ENCODE measurements at places on chromosomes 16 and 17. TPM values are rescaled to one million over a fixed set of nuclear protein-coding genes. Genes with fewer than 3 reads are reported as not detected.
A peak's percentile ranks its signal among the peaks of the same experiment; 100 is the strongest.

- DNase-seq, result peak; percentile 46
Measured at GRCh38 chr16:12340151-12340733, 363.7 kb downstream of the SNX29 start.

FOXO3B gene
- total RNA-seq, result 2.0 TPM

RAB37 gene
- 7.0 TPM for total RNA-seq

HOXB7 gene
- total RNA-seq, result 0.36 TPM

GRCh38 chr16:80350061-80350460 is 190.7 kb upstream of the DYNLRB2 start:
- no peak for DNase-seq

DNA sequence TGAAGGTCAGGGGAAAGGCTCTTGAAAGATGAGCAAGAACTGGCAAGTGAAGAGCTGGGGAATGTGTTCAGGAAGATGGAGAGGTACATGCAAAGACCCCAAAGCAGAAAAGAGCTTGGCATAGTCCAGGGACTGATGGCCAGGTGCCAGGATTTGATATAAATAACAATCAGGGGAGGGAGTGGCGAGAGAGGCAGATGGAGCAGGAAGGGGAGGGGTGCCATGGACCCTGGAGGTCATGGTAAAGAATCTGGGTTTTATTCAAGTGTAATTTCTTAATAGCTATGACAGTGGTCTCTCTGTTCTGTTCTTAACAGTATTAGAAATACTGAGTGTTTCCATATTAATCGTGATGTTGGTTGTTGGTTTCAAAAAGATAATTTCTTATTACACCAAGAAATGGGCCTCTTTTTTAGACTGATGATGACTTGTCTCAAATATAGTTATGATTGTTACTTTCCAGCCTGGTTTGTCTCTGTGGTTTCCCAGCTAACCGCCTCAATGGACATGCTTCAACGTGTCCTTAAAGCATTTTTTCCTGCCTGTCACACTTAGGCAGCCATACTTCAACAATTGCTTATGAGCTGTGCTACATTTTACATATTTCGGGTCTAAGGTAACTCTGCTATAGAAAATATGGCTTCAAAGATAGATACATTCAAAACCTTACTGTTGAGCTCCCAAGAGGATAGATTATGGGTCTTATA is 49.4 kb downstream of the MYH10 start:
- DNase-seq, result peak; percentile 36

DNA sequence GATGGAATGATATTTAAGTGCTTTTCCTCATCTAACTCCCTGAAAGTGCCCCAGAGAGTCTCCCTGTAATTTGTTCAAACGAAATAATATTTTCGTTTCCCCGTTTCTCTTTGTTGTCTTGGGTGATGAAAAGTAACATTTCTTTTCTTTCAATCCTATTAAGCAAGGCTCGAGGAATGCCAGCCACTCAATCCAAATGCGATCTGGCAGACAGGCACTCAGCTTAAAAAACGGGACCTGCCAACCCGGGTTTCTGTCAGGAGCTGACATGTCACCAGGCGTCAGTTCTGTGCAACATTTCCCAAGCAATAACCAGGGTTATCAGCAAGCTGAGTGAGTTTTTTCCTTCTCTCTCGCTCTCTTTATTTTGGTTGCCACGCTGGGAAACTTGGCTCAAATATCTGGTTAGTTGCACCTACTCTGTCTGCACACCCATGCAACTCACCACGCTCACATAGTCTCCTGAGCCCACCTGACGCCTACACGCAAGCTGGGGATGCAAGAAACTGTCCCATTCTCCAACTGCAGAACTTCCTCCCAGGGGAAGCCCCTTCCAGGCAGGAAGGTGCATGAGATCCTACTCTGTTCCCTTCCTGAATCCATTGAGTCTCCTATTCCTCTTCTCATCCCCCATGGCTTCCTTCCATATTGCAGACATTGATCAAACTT is 208.2 kb downstream of the C16orf78 start:
- DNase-seq, result no peak

CDH13 gene
- total RNA-seq, result not detected

CENPT gene
- total RNA-seq, result 39.2 TPM

GRCh38 chr17:77120868-77121267 is 19.9 kb upstream of the SEC14L1 start:
- no peak for DNase-seq

IRX6 gene
- not detected for total RNA-seq

GRCh38 chr16:67834242-67834614 is 7.9 kb upstream of the THAP11 start:
- no peak for DNase-seq

RPRML gene
- not detected for total RNA-seq

ITGAX gene
- total RNA-seq, result 32.9 TPM

GRCh38 chr17:80909635-80910034 is 82.0 kb upstream of the CHMP6 start:
- no peak for DNase-seq

DNA sequence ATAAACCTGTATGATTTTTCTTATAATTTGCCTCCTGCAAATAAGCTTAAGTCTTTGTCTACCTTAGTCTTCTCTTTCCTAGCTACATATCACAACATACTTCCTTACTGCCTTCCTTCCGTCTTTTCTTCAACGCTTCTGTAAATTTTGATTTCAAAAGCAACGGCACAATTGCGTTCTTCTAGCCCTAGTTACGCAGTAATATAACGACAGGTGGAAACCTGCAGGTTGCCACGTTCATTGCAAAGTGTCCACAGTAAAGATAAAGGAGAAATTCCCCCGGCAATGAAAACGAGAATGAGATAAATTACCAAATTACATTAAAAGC is 546 bp upstream of the PSMD7 start:
- no peak for DNase-seq

C17orf113 gene
- total RNA-seq, result 0.26 TPM

DNA sequence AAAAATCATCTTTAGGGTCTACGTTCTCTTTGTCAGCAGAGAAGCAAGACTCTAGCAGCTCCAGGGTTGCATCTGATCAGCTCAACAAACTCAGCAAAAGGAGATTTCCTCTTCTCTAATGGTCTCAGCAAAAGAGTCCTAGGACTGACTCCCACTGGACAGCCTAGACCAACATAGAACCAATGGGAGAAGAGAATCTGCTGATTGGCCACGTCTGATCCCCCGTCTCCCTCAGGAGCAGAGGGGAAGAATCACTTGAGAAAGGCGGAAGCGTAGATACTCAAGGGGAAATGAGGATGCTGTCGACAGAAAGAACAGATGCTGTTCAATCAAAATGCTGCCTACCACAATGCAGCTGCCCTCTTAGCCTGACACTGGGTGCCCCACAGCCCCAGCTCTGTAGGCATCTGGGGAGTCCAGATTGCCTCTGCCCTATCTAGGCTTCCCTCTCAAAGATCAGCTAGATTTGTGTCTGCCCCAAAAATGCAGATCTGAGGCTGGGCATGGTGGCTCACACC is 31.5 kb upstream of the EMP2 start:
- DNase-seq, result no peak

DNA sequence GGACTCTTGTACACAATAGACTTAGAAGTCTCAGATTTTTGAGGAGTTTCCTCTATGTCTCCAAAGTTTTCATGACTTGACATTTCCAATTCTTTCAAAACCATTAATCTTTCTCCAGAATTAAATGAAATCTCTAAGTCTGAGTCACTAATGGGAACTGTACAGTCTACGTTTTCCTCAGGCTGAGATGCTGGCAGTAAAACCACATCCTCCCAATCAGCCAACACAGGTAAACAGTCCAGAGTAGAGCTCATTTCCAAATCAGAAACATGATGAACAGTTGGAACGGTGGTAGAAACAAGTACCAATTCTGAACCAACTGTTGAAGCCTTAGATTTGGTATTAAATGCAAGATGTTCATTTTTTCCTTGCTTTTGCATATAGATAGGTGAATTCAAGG is 7.9 kb downstream of the ERI2 start:
- no peak for DNase-seq

LPO gene
- not detected for total RNA-seq

- no peak for DNase-seq
Measured at GRCh38 chr16:85335584-85336491, 223.6 kb upstream of the CIBAR2 start.

KIF18B gene
- 36.2 TPM for total RNA-seq

GRCh38 chr16:5615868-5616642 is 518.5 kb upstream of the EEF2KMT start:
- DNase-seq, result peak; percentile 36

KRT10 gene
- total RNA-seq, result 28.4 TPM

SULT1A2 gene
- 0.24 TPM for total RNA-seq

TMEM132E gene
- not detected for total RNA-seq

DNA sequence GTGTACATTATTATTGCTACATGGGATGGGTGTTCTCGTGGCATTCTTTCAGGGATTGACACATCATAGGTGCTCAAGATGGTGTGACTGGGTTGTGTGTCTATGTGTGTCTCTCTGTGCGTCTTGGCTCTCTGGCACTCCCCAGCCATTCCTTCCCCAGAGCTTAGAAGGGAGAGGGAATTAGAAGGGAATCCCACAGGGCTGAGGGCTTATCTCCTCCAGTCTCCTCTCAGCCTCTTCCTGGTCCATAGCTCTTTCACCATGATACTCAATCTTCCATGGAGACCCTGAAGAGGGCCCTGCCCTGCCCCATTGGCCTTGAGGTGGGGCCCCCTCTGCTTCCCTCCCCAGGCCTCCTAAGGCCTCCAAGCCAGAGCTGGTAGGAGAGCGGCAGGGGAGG is 52.0 kb downstream of the MRM1 start:
- no peak for DNase-seq

- peak; percentile 78 for DNase-seq
Measured at GRCh38 chr16:15434425-15435215, at the start of gene BMERB1. BMERB1 (plus strand) TSS chr16:15434588; CDS start chr16:15434654, 66 bp downstream.

GRCh38 chr16:22189473-22190080 is 16.5 kb upstream of the EEF2K start:
- DNase-seq, result peak; percentile 49

BRICD5 gene
- 5.7 TPM for total RNA-seq

DNA sequence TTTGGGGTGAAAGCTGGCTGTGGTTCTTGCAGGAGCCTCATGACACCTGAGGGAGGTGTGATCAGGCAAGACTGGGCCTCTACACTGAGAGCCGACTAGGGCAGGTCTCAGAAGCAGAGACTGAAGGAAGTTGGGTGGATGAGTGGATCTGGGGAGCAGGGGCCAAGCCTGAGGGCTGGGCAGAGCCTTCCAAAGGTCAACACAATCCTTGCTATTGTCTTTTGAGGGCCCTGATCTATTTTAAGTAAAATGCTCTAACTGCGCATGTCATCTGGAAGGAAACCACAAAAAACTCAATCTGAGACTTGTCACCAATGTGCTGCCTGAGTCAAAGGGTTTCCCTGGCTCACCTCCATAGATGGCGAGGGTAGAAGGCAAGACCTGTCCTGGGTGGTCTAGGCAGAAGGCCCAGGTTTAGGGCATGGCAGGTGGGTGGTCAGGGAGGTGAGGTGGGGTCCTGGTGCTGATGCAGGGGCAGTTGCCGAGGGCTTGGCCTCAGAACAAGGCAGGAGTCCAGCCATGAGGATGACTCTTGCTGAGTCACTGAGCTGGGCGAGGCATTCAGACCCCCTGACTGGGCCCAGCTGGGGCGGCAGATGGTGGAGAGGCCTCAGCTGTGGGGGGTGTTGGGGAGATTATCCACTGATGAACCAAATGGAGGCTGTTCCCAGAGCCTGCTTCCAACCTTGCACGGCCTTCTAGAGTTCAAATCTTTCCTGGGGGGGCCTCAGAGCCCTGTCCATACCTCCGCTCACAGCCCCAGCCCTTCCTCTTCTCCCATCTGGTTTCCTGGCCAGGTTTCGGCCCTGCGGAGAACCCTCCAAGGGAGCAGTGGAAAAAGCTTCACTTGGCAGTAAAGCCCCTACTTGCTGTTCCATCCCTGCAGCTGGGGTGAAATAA is 5.1 kb downstream of the MVP start:
- peak; percentile 72 for DNase-seq

DNA sequence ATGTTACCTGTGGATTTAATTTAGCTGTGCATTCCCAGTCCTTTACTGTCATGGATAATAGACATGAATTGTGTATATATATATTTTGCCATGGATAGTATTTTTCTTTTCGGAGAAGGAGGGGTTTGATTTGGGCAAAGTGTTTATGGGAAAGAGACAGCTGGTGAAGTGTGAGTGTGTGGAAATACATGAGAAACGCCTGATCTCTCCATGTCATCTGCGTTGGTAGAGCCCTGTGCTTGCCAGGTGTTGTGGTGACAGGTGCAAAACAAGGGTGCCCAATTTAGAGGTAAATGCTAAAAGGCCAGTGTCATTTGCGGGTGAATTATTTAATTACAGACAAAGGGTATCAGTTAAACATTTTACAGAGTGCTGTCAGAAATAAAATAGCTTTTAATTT is 23.4 kb downstream of the NDEL1 start:
- DNase-seq, result no peak

ARHGAP44 gene
- total RNA-seq, result not detected

NGFR gene
- 0.17 TPM for total RNA-seq
